ENCODE measurements at places on chromosomes 12 and 14. TPM values are rescaled to one million over a fixed set of nuclear protein-coding genes. Genes with fewer than 3 reads are reported as not detected.

Gene TPH2
- total RNA-seq, result 0.90 TPM

DNA sequence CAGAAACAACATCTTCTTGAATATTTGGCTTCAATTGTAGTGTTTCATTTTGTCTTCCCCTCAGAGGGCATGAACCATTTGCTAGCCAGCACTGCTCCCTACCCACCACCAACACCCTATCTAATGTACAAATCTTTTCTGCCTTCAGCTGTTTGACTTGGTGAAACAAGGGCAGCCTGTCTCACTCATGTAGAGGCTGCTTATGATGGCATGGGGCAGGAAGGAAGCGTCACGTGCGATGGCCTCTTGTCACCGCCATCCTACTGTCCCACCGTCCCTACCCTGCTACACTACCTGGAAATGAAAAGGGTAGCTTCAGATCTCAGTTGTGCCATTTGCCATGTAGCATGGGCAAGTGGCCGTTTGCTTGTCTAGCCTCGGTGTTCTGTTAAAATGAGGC lies 29.9 kb upstream of the LRTM2 start:
- peaks cover 12% of the 10 kb centered on the region for H3K36me3 ChIP-seq
- H3K4me1 ChIP-seq, result peaks cover 3% of the 10 kb centered on the region
- no peaks in the 10 kb centered on the region for H3K27me3 ChIP-seq
- DNase-seq, result no peak

Gene OR4K2
- total RNA-seq, result not detected

- no peak overlapping the region for H3K4me3 ChIP-seq
- H3K36me3 ChIP-seq, result no peaks in the 10 kb centered on the region
- no peaks in the 10 kb centered on the region for H3K27me3 ChIP-seq
- H3K4me1 ChIP-seq, result no peaks in the 10 kb centered on the region
- H3K27ac ChIP-seq, result no peak overlapping the region
Observed at GRCh38 chr12:89259821-89260220, 92.5 kb downstream of the DUSP6 start.

DNA sequence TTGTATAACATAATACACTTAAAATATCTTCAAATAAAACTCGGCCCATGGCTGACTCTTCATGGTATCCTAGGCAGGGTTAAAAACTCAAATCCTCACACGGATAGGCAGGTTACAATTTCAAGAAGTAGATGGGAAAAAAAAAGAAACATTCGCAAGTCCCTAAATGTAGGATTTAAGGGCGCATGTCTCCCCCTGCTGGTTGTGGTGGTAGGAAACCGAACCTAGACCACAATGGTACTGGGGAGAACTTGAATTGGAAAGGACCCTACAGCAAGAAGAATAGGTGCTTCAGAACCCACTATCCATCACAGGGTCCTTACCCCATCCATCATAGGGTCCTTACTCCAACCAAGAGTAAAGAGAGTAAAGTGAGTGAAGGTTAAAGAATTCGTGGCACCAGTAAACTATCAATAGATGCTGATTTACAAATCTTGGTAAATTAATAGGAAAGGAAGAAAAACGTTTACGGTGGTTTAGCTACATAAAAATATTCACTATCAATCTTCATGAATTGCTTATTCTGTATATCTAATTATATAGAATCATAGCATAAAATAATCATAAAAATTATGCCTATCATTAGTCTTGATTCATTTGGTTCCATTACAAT lies 3.3 kb upstream of the CIPC start:
- no peaks in the 10 kb centered on the region for H3K4me1 ChIP-seq
- peak; percentile 91 for DNase-seq
- H3K36me3 ChIP-seq, result no peaks in the 10 kb centered on the region
- H3K27ac ChIP-seq, result no peak overlapping the region
- H3K27me3 ChIP-seq, result no peaks in the 10 kb centered on the region

GRCh38 chr14:94936401-94936892 lies 166.5 kb upstream of the GSC start:
- no peaks in the 10 kb centered on the region for H3K27me3 ChIP-seq
- no peak for DNase-seq
- no peaks in the 10 kb centered on the region for H3K36me3 ChIP-seq
- no peak overlapping the region for H3K27ac ChIP-seq
- H3K4me3 ChIP-seq, result no peak overlapping the region

GRCh38 chr14:68295316-68295816 lies 475.8 kb downstream of the RAD51B start:
- no peaks in the 10 kb centered on the region for H3K36me3 ChIP-seq
- no peaks in the 10 kb centered on the region for H3K4me1 ChIP-seq
- H3K4me3 ChIP-seq, result no peak overlapping the region
- H3K27ac ChIP-seq, result no peak overlapping the region
- H3K27me3 ChIP-seq, result no peaks in the 10 kb centered on the region

DNA sequence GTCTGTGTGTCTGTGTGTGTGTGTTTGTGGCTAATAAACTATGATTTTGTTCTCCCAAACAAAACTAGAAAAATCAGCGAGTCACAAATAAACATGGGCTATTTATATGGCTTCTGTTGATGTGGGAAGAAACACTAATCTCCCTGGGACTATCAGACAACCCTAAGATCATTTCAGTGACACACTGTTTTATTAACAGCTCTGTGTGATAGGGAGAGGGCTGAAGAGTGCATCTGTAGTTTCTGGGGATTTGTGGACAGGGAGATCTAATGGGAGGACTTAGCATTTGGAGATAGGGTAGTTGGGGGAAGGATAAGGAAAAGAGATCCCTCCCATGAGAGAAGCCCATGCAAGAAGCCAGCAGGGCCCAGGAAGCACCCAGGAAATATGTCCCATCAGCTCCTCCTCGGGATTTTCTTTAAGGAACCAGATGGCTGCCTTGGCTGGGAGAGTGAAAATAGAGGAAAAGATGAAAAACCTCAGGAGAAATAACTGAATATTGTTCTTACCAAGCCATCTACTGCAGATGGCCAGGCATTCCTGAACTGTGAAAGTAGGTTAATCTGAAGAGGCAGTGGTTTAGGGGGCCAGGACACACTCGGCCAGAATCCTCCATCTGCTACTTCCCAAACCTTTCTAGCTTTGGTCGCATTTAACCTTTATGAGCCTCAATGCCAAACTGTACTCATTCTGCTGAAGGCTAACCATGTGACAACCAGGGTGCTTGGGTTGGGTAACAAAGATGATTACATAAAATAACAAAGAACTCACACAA lies 253.4 kb downstream of the BTG1 start:
- no peak overlapping the region for H3K27ac ChIP-seq
- no peaks in the 10 kb centered on the region for H3K36me3 ChIP-seq
- no peak for DNase-seq
- no peaks in the 10 kb centered on the region for H3K27me3 ChIP-seq
- H3K4me1 ChIP-seq, result no peaks in the 10 kb centered on the region

DNA sequence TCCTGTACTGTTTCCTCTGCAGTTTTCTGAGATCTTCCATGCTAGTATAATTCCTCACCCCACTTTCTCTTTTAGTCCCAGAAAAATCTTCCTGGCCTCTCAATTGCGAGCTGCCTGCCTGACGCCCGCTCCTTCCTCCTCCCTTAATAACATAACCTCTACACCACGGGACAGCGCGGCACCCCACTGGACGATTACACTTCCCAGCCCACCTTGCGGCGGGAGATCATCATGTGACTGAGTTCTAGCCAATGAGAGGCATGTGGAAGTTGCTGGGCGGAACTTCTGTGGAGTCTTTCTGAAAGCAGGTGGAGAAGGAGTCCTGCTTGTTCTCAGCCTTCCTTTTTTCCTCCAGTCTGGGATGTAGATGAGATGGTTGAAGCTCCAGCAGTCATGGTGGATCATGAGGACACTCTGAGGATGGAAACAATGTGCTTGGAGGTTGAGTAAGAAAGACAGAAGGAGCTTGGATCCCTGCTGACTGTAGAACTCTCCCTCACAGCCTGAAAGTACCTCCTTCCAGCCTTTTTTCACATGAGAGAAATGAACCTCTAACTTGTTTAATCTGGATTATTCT lies 133.6 kb upstream of the VRK1 start:
- H3K27ac ChIP-seq, result no peak overlapping the region
- H3K36me3 ChIP-seq, result no peaks in the 10 kb centered on the region
- no peaks in the 10 kb centered on the region for H3K27me3 ChIP-seq

- no peak overlapping the region for H3K4me3 ChIP-seq
- no peaks in the 10 kb centered on the region for H3K4me1 ChIP-seq
- H3K27ac ChIP-seq, result no peak overlapping the region
- no peak for DNase-seq
- no peaks in the 10 kb centered on the region for H3K36me3 ChIP-seq
- no peaks in the 10 kb centered on the region for H3K27me3 ChIP-seq
Observed at GRCh38 chr14:96176275-96176674, 28.4 kb upstream of the BDKRB2 start.

Gene TMEM30B
- total RNA-seq, result 11.0 TPM

Gene BCL11B
- total RNA-seq, result 5.9 TPM

- H3K27ac ChIP-seq, result no peak overlapping the region
- H3K27me3 ChIP-seq, result no peaks in the 10 kb centered on the region
- peaks cover 3% of the 10 kb centered on the region for H3K4me1 ChIP-seq
- H3K36me3 ChIP-seq, result peaks cover 2% of the 10 kb centered on the region
Observed at GRCh38 chr12:54370171-54370730, 6.0 kb upstream of the GPR84 start.

Gene CD163
- not detected for total RNA-seq

DNA sequence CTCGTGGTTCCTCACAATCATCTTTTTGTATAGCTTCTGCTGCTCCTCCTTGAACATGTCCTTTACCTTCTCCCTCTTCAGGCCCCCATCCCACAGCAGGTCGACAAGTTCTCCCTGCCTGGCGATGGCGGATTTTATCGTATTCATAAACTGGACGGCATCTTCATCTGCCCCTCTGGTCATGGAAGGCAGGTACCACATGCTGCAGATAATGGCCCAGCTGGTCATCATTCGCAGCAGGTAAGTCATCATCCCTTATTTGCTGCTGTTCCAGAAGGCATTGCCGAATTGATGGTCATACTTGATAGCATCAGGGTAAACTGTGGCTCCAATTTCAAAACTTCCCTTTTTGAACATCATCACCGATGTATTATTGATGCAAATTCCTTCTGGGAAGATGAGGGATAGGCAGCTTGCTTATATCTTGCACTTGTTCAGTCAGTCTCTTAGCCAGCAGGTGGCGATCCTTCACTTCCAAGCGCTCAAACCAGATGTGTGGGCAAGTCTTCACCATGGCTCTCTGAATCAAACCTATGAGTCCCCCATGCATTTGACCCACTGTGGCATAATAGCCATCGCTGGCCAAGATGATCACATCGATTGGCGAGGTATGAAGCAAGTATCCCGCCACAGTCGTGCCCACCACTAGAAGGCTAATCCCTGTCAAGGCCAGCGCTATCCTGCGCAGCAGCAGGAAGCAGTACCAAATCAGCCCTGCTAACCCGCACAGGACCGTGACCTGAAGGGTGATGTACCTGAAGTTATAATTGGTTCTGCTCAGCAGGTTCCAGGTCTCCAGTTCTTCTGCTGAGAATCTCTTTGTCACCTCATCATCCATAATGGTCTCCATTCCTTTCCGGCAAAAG lies 381.5 kb upstream of the STXBP6 start:
- H3K27ac ChIP-seq, result no peak overlapping the region
- no peaks in the 10 kb centered on the region for H3K4me1 ChIP-seq
- no peaks in the 10 kb centered on the region for H3K36me3 ChIP-seq
- H3K4me3 ChIP-seq, result no peak overlapping the region
- H3K27me3 ChIP-seq, result no peaks in the 10 kb centered on the region
- peak; percentile 65 for DNase-seq

DNA sequence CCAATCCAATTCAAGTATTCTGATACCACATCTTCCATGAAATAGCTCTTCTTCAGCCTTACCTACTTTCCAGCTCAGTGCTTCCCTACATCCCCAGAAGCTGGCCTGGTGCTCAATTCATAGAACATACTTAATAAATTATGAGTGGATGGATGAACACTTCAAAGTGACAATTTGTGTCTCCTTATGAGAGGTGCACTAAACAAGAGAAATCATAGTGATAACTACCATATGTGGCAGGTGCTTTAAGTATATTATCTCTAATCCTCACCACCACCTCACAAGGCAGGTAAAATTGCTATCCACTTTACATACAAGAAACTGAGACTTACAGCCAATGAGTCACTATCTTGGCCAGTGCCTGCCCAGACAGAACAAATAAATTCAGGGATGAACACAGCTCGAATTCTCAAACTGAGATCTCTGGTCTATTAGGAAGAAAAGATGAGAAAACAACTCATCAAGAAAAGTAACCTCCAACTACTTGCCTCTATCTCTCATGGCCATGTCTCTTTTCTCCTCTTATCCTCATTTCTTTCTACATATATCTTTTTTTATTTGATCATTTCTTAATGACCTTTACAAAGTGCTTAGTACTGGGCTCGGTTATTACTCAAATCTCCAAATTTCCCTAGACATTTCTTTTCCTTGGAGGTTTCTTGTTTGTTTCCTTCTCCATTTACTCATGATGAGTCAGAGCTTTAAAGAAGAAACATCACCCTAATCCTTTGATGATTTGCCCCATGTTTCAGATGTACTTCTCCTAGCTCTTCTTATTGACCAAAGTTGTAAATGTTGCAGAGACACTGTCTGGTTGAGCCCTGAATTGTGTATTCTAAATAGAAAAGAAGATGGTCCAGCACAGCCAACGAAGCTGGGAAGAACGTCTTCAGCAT lies 161.5 kb downstream of the RPS29 start:
- H3K27ac ChIP-seq, result no peak overlapping the region
- H3K4me3 ChIP-seq, result no peak overlapping the region
- DNase-seq, result no peak
- H3K27me3 ChIP-seq, result no peaks in the 10 kb centered on the region
- no peaks in the 10 kb centered on the region for H3K4me1 ChIP-seq

Gene FAR2
- 25.3 TPM for total RNA-seq

DNA sequence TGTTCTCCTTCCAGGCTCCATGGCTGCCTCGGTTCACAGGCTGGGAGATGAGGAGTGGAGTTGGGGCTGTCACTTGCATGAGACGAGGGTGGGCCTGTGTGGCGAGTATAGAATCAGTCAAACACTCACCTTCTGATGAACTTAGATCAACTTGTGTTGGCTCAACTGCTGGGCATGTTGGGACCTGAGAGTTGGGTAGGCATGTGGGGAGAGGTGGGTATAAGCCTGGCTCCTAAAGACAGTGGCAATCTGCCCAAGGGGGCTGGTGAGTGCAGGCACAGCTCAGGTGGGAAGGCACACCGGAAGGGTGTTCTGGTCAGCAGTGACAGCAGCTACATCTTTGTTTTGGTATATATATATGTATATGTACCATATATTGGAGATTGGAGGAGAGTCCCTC lies 30.1 kb upstream of the TDRD9 start:
- no peaks in the 10 kb centered on the region for H3K36me3 ChIP-seq
- no peaks in the 10 kb centered on the region for H3K27me3 ChIP-seq
